RWPE2 (cell line): ENCODE measurements at places on chromosomes 1 and 21.

DNA sequence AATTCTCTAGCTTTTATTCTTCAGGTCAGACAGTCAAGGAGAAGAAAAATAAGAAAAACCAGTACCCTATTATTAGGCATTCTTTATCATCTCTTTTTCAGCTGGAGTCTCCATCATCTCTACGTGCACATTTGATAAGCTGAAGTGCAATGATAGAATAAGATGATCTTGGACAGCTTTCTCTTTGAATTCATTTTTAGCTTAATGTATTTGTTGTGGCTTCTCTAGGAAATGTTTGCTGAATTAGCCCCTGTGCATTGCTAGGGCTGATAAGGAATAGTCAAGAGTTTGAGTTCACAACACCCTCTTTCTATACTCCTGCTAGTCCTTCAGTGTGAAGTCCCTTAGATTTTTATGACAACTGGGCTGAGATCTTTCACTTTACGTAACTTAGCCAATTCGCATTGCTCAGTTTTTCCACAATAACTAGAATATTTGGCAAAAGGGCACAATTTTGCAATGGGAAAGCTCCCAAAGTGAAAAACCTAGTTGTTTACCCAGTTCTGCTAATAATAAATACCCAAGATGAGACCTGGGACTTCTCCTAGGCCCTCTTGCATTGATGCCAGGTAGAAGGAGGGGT is 7.0 kb upstream of the KCNJ15 start:
- H3K27me3 ChIP-seq, result no peaks in the 10 kb centered on the region
- no peak for DNase-seq
- H3K4me3 ChIP-seq, result no peak overlapping the region
- H3K4me1 ChIP-seq, result peaks cover 8% of the 10 kb centered on the region
- H3K27ac ChIP-seq, result no peak overlapping the region
- H3K36me3 ChIP-seq, result no peaks in the 10 kb centered on the region; the same call in none of the 2 replicates

DNA sequence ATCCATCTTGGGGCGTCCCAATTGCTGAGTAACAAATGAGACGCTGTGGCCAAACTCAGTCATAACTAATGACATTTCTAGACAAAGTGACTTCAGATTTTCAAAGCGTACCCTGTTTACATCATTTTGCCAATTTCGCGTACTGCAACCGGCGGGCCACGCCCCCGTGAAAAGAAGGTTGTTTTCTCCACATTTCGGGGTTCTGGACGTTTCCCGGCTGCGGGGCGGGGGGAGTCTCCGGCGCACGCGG is 282 bp upstream of the SOD1 start:
- H3K36me3 ChIP-seq, result peaks cover 24% of the 10 kb centered on the region
- peak overlapping the region; percentile 97 for H3K4me3 ChIP-seq
- peaks cover 3% of the 10 kb centered on the region for H3K4me1 ChIP-seq

DNA sequence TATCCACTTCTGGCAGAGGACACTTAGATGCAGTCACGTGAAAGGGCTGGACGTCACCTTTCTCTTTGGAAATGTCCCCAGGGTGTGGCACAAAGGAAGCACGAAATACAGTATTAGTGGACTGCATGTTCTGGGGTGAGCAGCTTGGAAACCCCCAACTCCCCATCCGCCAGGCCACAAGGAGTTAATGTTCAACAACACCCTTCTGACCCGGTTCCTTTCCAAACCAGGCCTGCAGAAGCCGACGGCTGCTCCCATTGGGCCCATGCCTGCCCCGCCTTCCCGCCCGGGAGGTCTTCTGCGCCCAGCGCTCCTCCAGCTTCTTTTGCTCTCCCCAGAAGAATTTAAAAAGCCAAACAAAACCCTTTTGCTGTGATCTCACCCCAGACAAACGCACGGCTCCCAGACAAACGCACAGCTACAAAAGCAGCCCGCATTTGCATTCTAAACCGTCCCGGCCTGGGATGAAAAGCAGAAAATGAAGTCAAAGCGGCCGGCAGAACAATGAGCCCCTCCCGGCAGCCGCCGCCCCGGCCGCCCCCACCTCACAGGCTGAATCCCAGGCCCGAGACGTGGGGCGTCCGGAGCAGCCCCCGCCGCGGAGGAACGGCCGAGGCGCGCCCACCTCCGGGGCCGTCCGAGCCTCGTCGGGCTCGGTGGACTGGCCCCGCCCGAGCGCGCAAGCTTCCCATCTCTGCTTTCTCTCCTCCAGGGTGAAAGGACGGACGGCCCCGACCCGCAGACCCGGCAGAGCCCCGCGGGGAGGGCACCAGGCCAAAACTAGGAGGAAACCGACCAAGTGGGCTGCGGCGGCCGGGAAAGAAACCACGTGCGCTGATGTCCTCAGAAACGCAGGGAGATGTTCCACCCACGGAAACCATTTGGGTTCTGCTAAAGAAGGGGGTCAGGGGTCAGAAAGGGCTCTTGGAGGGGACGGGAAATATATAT is 101.9 kb downstream of the PLPP3 start:
- H3K4me1 ChIP-seq, result peaks cover 4% of the 10 kb centered on the region
- H3K27ac ChIP-seq, result no peak overlapping the region
- H3K4me3 ChIP-seq, result peak overlapping the region; percentile 12
- no peaks in the 10 kb centered on the region for H3K27me3 ChIP-seq
- DNase-seq, result no peak
- H3K36me3 ChIP-seq, result no peaks in the 10 kb centered on the region

DNA sequence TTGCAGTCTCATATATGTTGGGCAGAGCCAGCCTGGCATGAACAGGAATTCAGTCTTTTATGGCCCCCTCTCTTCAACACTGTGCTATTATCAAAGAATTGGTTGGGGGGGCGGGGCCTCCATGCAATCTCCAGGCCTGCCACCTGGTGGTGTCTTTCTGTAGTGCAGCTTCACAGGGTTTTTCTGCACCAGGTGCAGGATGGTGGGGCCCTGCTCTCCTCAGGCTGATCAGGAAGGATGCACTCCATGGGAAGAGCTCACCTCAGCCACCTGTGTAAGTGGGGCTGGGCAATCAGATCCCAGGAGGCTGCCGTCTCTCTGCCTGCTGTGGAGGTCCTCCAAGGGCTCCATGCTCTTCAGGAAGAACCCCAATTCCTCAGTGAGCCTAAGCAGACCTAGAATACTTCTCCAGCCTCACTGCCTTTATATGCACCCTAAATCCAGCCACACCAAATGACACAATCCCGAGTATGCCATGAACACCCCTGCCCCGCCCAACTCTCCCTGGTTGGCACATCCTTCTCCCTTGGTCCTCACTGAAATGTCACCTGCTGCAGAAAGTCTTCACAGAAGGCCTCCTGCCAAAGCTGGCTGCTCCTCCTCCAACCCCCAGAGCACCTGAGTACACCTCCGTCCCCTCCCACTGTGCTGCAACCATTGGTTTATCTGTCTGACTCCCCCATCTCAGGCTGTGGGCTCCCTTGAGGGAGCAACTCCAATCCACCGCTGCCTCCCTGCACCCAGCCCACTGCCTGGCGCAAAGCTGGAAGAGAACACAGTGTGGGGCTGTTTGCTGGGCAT is 16.5 kb downstream of the STK40 start:
- H3K36me3 ChIP-seq, result peaks cover 30% of the 10 kb centered on the region
- no peaks in the 10 kb centered on the region for H3K27me3 ChIP-seq
- H3K4me3 ChIP-seq, result no peak overlapping the region
- H3K27ac ChIP-seq, result no peak overlapping the region
- DNase-seq, result no peak

- no peak overlapping the region for H3K4me3 ChIP-seq
- no peaks in the 10 kb centered on the region; the same call in 1 of the 2 replicates for H3K36me3 ChIP-seq
- H3K27ac ChIP-seq, result no peak overlapping the region
- DNase-seq, result no peak
Observed at GRCh38 chr21:36825658-36826057, 126.7 kb downstream of the SIM2 start.

DNA sequence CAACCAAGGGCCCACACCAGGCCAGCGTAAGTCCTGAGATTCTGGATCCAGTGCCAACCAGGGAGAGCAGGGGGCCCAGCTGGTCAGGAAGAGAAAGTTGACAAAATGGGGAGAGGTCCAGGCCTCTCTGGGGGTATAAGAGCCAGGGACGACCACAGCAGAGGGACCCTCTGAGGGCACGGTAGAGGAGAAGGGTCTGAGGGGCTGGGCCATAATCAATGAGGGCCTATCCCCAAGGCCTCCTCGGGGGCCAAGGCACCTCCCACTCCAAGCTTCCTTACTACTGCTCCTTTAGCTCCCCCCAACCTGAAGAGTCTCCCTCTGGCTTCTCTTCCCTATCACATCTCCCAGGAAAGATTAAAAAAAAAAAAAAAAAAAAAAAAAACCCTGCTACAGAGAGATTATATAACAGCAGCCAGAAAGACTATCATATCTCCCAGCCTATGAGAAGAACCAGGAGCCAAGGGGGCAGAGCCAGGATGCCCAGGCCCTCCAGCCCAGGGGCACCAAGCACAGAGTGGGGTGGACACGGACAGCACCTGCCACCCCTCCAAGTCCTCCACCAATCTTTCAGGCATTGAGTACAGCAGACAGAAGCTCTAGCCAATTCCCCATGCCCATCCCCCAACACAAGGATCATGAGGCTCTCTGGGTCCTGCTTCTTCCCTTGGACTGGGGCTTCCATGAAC is 2.7 kb downstream of the MEF2D start:
- peak overlapping the region; percentile 96 for H3K27ac ChIP-seq
- H3K4me3 ChIP-seq, result no peak overlapping the region
- H3K4me1 ChIP-seq, result peaks cover 31% of the 10 kb centered on the region
- 0 out of 2 replicates have a peak, but pooled peaks cover 7% of the 10 kb centered on the region for H3K36me3 ChIP-seq
- H3K27me3 ChIP-seq, result no peaks in the 10 kb centered on the region
- no peak for DNase-seq

- no peak for DNase-seq
- peaks cover 23% of the 10 kb centered on the region for H3K4me1 ChIP-seq
- H3K27ac ChIP-seq, result no peak overlapping the region
- H3K27me3 ChIP-seq, result no peaks in the 10 kb centered on the region
Observed at GRCh38 chr1:200362421-200362820, 47.4 kb downstream of the ZNF281 start.

GRCh38 chr21:39666681-39667315 is 54.1 kb downstream of the B3GALT5 start:
- H3K36me3 ChIP-seq, result no peaks in the 10 kb centered on the region
- no peak for DNase-seq
- H3K27ac ChIP-seq, result no peak overlapping the region
- H3K4me3 ChIP-seq, result no peak overlapping the region
- H3K4me1 ChIP-seq, result no peaks in the 10 kb centered on the region

- H3K36me3 ChIP-seq, result peaks cover 16% of the 10 kb centered on the region
- peak overlapping the region; percentile 65 for H3K27ac ChIP-seq
- peak overlapping the region; percentile 84 for H3K4me3 ChIP-seq
- no peak for DNase-seq
- no peaks in the 10 kb centered on the region for H3K27me3 ChIP-seq
- no peaks in the 10 kb centered on the region for H3K4me1 ChIP-seq
Observed at GRCh38 chr21:42010507-42011495, 641 bp upstream of the ZBTB21 start.
